ENCODE measurements at places on chromosomes 2 and 18. TPM values are rescaled to one million over a fixed set of nuclear protein-coding genes. Genes with fewer than 3 reads are reported as not detected.
A peak's percentile ranks its signal among the peaks of the same experiment; 100 is the strongest.

CCDC85A gene
- total RNA-seq = 4.3 TPM

SLC66A3 gene
- 6.9 TPM for total RNA-seq

CHN1 gene
- 9.2 TPM for total RNA-seq

INHA gene
- 2.6 TPM for total RNA-seq

GRP gene
- not detected for total RNA-seq

CPO gene
- total RNA-seq = not detected

TLX2 gene
- not detected for total RNA-seq

DGUOK gene
- 17.7 TPM for total RNA-seq

APCDD1 gene
- total RNA-seq = 27.0 TPM

LYPD6 gene
- total RNA-seq = 0.13 TPM

CIB4 gene
- total RNA-seq = not detected

ERFE gene
- not detected for total RNA-seq

C2orf68 gene
- total RNA-seq = 26.5 TPM

SERPINB10 gene
- total RNA-seq = not detected

ESPNL gene
- total RNA-seq = not detected

DNA sequence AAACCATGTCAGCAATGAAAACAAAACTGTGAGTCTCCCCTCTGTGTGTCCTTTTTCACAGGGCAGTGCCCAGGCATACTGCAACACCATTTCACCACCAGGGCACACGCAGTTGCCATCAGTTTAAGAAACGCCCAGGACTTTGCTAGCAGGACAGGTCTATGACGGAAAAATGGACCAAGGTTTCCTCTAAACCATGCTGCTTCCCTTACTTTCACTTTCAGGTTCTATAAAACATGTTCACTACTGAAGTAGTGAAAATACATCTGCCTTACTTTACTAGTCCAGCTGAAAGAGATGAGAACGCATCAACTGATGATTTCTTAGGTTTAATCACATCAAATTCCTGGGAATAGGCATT lies 110.5 kb downstream of the TCF4 start:
- DNase-seq = no peak

DNA sequence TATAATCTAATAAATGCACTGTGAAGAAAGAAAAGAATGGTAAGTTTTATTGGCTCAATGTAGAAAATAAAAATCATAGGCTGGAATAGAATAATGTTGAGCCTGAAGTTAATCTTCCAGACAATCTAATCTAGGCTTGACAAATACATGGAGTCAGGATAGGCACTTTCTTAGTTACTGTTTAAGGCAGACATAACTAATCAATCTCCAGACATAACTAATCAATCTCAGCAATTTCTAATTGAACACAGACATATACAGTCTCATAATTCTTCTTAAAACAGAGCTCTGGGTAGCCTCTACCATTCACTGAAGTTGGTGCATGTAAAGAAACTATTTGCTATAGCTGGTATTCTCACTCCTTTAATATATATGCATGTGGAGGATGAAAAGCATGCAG lies 150.1 kb upstream of the CTAGE1 start:
- no peak for DNase-seq

DNA sequence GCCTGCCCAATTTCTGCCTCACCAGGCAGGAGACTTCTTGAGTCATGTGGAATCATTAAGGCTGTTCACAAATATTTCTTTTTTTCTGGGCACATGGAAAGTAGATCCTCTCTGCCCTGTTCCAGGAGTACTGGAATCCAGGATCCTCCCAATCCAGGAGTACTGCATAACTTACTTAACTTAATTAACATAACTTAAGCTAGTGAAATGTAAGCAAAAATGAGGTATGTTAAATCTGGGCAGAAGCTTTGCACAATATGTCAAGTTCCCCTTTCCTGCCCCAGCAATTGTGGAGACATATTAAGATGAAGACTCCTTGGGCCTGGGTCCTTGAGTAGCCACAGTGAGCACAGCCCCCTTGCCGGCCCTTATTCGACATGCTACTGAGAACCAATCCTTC lies 3.2 kb downstream of the CD207 start:
- no peak for DNase-seq

DNA sequence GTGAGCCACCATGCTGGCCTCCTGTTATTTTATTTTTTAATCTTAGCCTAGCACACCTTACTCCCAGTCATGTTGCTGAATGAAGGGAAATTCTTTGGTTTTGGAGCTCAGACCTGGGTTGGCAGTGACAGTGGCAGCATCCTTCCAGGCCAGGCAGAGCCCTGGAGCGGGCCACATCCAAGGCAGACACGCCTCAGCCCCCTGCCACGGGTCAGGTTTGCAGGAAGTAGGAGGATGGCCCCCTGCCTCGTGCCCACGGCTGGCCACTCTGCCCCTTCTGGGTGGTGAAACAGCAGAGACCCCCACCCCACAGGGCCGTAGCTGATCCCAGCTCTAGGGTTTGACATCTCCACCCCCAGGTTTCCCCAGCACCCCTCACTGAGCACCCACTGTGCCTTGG lies 11.7 kb downstream of the EFHD1 start:
- DNase-seq = no peak

DNA sequence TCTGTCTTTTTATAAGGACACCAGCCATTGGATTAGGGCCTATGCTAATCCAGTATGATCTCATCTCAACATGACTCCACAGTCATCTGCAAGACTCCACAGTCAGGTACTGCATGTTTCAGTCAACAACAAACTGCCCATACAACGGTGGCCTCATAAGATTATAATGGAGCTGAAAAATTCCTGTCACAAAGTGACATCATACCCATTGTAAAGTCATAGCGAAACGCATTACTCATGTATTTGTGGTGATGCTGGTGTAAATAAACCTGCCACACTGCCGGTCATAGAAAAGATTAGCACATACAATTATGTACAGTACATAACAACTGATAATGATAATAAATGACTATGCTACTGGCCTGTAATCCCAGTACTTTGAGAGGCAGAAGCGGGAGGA lies 102.2 kb downstream of the TEX51 start:
- DNase-seq = no peak

- DNase-seq = no peak
Observed at GRCh38 chr2:8115456-8115855, 566.4 kb upstream of the ID2 start.

DNA sequence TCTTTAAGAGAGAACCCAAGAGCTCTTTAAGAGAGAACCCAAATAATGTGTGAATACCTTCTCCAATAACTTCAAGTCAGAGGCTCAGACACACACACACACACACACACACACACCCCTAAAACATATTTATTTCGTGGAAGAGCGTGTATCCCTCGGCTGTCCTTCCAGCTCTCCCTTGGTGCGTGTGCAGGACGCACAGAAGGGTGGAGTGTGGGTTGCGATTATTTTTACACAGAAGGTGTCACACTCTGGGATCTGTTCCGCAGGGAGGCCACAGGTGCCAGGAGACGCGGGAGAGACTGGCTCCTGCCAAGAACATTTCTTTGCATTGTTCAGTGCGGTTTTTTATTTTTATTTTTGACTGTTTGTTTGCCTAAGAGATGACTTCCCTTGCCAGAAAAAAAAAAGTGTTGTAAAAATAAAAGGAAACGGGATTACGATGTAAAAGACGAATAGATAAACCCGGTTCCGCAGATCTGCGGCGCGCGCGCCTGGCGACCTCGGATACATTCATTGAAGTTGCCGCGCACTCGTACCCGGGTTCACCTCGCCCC lies 47.3 kb upstream of the ATP6V1B1 start:
- no peak for DNase-seq

GRCh38 chr2:150140777-150141176 lies 346.7 kb downstream of the RND3 start:
- DNase-seq = no peak

GRCh38 chr18:58213440-58213839 lies 169.4 kb downstream of the NEDD4L start:
- DNase-seq = no peak

GRCh38 chr2:178251151-178251955 lies 57.0 kb downstream of the OSBPL6 start:
- DNase-seq = no peak

DNA sequence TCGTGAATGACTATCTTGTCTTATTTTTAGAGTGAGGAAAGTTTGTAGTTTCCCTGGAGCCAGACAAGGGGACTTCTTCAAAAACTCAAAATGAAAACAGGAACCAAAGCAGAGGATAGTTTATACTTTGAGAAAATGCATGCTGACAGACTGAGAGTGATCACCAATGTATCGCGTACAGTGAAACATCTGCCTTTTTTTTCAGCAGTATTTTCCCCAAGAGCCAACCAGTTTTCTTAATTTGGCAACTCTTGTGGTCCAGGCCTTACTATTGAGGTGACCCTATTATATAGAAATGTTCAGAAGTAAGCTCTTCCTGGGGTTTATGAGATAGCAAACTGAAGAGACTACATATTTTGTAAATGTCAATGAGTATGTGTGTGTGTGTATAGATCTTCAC lies 153.7 kb upstream of the VRK2 start:
- no peak for DNase-seq

DNA sequence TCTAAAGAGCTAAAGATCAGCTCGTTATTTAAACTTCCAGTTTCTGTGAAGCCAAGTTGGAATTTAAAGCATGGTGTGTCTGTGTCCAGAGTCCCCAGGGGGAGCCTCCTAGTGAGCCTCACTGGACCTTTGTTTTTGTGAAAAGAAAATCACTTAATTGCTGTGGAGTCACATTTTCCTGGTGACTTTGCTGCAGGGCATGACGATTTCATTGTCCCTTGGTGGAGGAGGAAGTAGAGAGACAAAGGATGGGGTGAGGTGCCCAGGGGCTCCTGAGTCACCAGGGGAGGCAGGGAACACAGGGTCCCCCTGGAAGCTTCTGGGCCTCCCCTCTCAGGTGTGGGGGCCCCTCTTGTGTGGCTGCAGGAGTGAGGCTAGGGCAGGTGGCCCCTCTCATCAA lies 19.7 kb downstream of the ATP6V1C2 start:
- DNase-seq = no peak

- DNase-seq = no peak
Observed at GRCh38 chr2:110948027-110948674, 172.6 kb upstream of the BCL2L11 start.

DNA sequence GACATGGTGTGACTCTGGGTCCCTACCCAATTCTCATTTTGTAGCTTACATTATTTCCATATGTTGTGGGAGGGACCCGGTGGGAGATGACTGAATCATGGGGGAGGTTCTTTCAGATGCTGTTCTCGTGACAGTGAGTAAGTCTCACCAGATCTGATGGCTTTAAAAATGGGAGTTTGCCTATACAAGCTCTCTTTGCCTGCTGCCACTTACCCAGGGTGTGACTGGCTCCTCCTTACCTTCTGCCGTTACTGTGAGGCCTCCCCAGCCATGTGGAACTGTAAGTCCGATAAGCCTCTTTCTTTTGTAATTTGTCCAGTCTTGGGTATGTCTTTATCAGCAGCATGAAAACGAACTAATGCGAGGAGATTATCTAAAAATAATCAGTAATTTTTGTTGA lies 1683.2 kb upstream of the SLC39A10 start:
- no peak for DNase-seq

- DNase-seq = no peak
Observed at GRCh38 chr18:2706903-2707302, 51.4 kb downstream of the SMCHD1 start.

DNA sequence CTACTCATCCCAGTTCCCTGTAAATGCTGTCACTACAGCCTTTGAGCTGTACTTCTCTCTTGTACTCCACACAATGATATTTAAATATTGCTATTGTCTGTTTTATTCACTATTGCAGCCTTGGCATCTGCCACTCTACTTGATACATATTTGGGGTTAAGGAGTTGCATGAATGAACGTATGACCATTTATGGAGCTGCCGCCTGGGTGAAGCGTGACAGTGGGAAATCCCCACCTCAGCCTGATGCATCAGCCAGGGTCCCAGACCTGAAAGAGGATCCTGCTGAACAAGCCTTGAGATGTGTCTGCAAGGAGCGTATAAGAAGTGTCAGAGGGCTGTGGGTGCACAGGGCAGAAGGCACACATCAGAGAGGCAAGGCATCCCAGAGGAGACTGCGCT lies 39.1 kb downstream of the MRPL35 start:
- no peak for DNase-seq

- DNase-seq = peak; percentile 89
Observed at GRCh38 chr2:229416116-229416694, 145.1 kb upstream of the PID1 start.

- DNase-seq = no peak
Observed at GRCh38 chr2:172462849-172463381, 35.5 kb downstream of the ITGA6 start.

DNA sequence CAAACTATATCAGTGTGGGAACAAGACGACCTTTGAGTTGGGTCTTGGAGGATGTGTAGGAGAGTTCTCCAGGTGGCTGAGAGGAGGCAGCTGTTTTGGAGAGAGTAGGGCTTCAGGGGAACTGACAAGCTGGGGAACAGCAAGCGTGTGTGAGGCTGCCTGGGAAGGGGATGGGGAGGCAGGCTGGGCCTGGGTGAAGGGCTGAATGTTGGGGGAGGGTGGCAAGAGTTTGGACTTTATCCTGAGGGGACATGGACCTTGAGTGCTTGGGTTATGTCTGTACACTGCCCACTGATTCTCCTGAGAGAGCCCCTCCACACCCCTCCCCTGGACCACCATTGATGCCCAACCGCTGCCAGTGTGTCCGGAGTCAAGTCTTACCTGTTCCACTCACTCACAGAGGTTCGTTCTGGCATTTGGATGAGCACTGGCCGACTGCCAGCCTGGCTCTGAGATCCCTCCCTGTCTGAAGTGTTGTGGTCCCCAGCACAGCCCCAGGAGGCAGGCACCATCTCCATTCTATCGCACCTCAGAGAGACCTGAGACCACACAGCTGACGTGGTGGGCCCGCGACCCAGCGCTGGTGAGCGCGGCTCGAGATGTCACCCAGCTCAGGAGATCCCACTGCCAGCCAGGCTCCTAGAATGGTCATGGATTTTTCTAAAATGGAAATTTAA lies 59.5 kb downstream of the DCDC2C start:
- no peak for DNase-seq

DNA sequence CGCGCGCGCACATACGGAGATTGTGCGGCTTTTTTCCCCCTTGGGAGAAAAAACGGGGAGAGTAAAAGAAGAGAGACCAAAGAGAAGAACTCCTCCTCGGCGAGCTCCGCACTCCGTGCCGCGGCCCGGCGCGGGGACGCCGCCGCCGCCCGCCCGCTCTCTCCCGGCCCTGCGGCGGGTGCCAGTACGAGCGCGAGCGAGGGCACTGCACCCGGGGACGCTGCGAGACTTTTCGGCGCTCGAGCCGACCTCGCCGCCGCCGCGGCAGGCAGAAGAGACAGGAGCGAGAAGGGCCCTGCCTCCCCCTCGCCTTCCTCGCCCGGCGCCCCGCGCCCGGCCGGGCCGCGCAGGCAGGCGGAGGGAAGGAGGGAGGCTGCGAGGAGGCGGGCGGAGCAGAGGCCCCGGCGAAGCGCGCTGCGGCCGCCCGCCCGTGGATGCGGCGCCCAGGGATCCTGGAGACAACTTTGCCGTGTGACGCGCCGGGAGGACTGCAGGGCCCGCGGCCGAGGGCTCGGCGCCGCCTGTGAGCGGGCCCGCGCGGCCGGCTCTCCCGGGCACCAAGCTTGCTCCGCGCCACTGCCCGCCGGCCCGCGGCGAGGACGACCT lies 857 bp upstream of the INHBB start:
- DNase-seq = no peak

All from Right ventricle myocardium superior (tissue), 1 donor.